ENCODE measurements at places on chromosomes 5 and 9.

GRCh38 chr5:107698286-107698685 is 27.5 kb upstream of the EFNA5 start:
- no peak for DNase-seq

DNA sequence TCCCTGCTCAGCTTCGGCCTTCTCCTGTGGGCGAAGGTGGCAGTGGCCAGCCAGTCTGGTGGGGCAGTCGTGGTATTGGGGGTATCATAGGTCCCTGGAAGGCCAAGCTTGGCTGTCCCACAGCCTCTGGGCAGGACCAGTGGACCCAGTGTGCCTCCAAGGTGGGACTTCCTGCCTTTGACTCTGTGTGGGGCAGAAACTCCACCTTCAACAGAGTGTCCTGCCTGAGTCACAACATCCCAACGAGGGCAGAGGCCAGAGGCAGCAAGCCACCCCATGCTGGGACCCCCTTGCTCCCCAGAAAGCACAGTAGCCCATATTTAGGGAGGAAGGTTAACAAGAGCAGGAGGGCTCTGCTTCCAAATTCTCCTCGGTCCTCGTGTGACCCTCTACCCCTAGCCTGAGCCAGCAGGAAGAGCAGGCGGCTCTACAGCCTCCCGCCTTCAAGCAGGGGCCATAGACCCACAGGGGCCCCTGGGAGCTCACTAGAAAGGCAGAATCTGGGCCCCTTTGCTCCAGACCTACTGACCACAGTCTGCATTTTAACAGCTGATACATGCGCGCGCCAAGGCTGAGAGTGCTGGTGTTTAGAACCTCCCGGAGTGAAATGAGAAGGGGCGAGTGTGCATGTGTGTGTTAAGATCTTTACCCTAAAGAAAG is 51.6 kb upstream of the FUBP3 start:
- DNase-seq: no peak

GRCh38 chr5:52579391-52579790 is 208.3 kb upstream of the ITGA1 start:
- no peak for DNase-seq

- no peak for DNase-seq
These were observed 712.2 kb upstream of the SEMA6A start for GRCh38 chr5:117286813-117287212.

GRCh38 chr5:179533907-179534306 is 16.4 kb upstream of the RUFY1 start:
- no peak for DNase-seq

DNA sequence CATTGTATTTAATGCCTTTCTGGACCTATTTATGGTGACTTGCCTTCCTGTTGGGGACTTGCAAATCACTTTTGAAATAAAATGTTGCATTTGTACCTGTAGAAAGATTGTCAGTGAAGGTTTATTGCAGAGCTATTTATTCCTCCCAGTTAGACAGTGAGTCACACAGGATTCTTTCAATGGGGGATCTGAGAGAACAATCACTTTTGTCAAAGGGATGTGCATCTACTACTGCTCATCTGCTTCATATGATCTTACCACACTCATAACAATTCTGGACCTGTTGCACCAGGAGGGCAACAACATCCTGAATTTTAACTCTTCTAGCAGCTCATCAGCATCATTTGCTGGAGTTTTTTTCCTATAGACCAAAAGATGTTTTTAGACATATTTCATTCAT is 66.8 kb downstream of the FBXL7 start:
- no peak for DNase-seq

- no peak for DNase-seq
These were observed 32.0 kb upstream of the SPTLC1 start for GRCh38 chr9:92147030-92147851.

DNA sequence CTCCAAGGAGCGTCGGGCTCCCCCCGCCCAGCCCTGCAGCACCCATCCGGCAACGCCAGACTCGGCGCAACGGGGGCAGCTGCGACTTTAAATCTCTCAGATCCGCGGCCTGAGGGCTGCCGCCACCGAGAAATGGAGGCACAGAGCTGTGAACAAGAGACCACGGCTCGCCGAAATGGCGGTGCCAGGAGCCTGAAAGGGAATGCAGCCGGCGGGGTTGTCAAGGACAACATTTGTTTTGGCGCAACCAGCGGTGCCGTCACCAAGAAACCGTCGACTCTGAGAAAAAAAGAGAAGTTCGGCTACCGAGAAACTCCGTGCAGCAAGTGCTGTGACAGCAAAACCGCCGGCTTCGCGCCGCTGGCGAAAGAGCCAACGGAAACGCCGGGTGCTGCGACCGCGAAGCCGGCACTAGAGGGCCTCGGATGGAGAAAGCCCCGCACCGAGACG is 2.1 kb upstream of the ANXA2R start:
- peak; percentile 73 for DNase-seq

DNA sequence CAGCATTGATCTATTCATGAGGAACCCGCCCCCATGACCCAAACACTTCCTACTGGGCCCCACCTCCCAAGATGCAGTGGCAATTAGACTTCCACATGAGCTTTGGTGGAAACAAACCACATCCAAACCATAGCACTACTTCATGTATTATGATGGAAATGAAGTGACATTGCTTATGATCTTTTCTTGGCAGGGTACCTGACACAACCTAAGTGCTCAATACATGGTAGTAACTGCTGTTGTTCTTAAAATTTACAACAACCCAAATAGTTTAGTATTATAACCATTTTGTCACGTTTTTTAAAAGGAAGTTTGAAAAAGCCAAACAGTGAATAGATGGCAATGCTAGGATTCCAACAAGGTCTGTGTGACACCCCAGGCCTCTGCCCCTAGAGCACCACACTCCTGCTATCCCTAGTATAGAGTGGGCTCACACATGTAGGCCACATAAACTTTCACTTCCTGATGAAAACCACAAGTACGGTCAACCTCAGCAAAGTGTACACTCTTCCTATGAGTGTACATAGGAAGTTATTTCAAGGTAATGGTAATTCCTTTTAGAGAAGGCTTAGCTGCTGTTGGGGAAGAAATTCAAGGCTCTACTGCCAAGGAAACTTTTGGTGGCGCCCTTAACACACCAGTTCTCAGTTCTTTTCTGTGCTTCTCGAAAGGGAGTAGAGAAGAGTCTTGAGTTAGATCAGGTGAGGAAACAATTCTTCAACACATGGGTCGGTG is 97.6 kb downstream of the ARSB start:
- no peak for DNase-seq

DNA sequence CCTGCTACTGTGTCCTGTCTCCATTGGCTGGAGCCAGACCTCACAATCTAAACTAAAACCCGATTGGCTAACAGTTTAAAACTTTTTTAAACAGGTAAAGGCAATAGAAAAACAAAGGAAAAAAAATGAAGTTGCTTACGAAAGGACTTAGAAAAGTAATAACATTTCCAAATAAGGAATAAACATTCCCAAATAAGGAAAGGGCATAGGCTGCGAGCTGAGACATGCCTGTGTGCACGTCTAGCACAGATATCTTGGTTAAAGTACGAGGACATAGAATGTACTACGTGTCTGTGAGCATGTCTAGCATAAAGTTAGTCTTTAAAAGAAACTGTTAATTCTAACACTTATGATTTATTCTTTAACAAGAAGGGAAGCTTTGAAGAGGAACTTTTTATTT is 15.3 kb upstream of the FAM120A start:
- no peak for DNase-seq

DNA sequence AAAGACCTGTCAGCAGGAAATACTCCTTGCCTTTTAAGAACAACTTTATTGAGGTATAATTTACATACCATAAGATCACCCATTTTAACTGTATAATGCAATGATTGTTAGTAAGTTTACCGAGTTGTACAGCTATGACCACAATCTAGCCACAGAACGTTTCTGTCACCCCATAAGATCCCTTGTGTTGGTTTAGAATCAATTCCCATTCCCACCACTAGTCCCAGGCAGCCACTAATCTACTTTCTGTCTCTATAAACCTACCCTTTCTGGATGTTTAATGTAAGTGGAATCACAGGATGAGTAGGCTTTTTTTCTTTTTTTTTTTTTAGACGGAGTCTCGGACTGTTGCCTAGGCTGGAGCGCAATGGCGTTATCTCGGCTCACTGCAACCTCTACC is 4.4 kb downstream of the GPR107 start:
- DNase-seq: no peak

DNA sequence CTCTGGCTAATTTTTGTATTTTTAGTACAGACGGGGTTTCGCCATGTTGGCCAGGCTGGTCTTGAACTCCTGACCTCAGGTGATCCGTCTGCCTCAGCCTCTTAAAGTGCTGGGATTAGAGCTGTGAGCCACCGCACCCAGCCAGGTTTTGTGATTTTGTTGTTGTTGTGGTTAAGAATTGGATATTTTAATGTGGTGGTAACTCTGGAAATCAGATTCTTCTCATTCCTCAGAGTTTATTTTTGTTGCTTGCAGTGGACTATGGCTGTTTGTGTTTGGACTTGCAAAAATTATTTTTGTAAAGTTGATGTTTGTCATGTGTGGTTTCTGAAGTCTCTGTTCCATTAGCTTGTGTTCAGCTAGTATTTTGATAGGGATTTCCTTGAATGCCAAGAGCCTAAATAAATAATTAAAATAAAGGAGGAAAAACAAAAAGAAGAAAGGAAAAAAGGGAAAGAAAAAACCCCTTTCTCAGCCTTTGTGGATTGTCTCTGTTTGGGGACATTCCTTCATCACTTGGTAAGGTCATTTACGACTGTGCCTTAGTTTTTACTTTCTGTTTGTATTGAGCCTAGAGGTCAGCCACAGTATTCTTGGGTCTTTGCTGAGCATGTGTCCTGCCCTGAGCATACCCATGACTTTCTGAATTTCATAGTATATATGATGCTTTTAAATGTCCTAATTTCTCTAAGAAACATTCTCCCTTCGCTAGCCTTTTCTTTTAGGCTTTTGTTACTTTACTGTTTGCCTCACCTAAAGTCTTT is 37.3 kb downstream of the PBX3 start:
- DNase-seq: no peak

GRCh38 chr5:89181546-89181945 is 298.6 kb upstream of the MEF2C start:
- no peak for DNase-seq

GRCh38 chr9:70257991-70258691 is 637 bp upstream of the SMC5 start:
- peak; percentile 47 for DNase-seq

DNA sequence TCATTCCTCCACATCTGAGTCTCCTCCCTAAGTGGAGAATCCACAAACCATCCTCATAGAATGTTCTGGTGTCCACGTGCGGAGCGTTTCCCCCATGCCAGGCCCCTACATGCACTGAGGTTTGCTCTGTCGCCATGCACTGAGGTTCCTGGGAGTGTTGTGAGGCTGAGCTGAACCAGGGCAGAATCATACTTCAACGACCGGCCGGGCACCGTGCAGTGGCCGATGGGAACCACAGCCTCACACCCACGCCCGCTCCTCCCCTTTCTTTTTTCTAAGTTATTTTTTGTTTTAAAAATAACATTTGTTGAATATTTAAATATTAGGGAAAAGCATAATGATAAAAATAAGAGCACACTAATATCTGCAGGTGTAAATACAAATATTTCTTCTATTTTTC is 260.4 kb upstream of the IRX4 start:
- no peak for DNase-seq

GRCh38 chr5:43232943-43233833 is 41.2 kb downstream of the NIM1K start:
- peak; percentile 84 for DNase-seq

GRCh38 chr5:82381591-82381990 is 103.4 kb upstream of the RPS23 start:
- DNase-seq: no peak

GRCh38 chr9:5360341-5360740 is 20.7 kb upstream of the RLN1 start:
- no peak for DNase-seq

DNA sequence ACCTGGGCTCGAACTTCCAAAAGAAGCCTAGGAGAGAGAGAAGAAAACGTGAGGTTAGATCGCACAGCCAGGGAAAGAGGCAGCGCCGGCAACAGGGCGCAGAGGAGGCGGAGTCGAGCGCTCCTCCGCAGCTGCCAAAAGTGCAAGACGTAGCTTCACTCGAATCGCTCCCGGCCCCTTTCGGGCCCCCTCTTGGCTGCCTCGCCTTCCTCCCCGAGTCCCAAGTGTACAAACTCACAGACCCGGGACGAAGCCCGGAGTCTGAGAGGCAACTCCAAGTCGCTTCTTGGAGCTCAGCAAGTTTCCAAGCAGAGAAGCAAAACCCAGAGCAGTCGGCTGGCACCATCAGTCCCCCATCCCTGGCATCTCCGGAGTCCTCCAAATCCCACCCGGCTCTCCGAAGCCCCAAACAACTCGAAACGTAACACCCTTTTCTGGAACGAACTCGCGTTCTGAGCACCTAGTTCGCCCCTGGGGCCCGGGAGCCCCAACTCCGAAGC is 1.2 kb downstream of the MIER3 start:
- no peak for DNase-seq

- DNase-seq: no peak
These were observed 132.1 kb upstream of the MAP3K1 start for GRCh38 chr5:56683281-56683680.

DNA sequence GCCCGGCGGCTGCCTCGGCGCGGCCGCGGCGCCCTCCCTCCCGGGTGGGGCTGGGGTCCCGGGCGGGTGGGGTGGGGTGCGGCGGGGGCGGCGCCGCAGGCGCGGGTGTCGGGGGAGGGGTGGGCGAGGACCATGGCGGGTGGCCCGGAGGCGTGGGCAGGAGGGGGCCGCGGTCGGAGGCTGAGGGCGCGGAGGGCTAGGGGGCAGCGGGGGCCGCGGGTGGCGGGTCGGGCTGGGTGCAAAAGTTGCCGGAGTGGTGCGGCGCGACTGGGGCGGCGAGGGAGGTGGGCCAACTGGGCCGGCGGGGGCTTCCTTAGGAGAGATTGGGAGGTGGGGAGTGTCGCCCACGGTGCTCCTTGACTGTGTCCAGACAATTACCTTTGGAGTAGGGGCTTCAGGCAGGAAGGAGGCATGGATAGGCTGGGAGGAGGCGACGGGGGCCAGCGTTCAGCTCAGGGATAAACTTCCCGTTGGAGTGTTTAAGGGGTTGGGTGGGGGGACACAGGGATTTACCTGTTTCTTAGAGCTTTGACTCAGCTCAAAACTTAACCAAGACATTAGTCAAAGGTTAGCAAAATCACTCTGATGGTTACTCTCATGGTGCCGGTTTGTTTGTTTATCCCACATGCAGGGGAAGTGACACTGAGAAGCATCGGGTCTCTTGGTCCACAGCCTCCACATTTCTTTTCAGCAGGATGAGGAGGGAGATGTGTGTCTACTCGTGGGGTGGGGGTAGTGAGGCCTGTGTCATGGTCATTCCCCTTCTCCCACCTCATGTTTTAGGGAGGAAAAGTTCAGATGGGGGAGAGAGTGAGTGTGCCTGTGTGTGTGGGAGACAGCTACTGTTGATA is 859 bp downstream of the CSNK1G3 start:
- no peak for DNase-seq

- DNase-seq: peak; percentile 64
These were observed 76.9 kb upstream of the HTR4 start for GRCh38 chr5:148730942-148731898.

GRCh38 chr9:71608021-71608420 is 160.3 kb downstream of the CEMIP2 start:
- no peak for DNase-seq
